MM.1S (cell line): ENCODE measurements at places on chromosomes 2 and 18.

DNA sequence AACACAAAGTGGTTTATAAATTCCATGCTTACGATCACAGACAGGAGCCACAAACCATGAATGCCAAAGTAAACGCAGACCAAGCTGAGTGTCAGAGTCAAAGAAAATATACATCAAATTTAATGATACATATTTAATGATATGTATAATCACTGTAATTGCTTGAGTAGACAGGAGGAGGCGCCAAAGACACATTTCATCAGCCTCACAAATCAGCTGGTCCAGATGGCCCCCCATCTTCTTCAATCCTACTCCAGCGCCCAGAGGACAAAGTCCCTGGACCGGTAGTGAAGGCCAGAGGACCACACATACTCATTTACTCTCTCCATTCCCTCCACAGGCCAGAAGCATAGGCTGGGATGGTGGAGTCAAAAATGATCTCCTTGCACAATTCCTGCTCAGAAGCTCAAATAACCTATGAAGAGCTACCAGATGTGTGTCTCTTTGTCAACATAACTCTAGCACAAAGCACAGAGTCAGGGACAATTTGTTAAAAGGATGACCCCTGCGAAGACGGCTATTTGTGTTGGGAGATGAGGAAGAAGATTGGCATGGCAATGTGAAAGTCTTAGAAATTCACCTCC is 149.3 kb upstream of the PGAP1 start:
- DNase-seq, result no peak

DNA sequence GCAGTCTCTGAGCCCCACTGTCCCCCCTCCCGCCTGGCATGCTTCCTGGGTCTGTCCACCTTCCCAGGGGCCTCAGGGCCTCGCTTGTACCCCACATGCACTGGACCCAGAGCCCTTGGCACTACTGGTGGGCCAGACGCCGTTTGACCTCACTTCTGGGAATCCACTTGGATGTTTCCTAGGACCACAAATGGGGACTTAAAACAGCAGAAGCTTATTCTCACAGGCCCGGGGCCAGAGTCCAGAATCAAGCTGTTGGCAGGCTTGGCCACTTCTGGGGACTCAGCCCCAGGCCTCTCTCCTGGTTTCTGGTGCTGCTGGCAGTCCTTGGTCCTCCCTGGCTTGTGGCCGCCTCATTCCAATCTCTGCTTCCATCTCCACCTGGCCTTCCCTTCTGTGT is 19.6 kb downstream of the ANO7 start:
- DNase-seq, result no peak

GRCh38 chr2:179104736-179105135 is 54.8 kb upstream of the CCDC141 start:
- no peak for DNase-seq

DNA sequence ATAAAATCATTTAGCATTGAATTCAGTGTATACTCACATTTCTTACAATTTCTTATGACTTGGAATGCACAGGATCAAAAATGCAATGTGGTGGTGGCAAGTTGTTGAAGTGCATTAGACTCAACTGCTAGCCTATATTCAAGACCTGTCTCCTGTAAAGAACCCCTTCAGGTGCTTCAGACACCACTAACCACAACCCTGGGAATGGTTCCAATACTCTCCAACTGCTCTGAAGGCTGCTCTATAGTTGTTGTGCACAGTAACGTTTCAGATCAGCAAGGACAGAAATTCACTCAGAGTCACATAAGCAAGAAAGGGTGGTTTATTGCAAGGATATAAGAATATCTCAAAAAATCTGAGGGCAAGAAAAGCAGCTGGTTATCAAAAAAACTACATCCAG is 6.5 kb downstream of the GKN1 start:
- DNase-seq, result no peak

DNA sequence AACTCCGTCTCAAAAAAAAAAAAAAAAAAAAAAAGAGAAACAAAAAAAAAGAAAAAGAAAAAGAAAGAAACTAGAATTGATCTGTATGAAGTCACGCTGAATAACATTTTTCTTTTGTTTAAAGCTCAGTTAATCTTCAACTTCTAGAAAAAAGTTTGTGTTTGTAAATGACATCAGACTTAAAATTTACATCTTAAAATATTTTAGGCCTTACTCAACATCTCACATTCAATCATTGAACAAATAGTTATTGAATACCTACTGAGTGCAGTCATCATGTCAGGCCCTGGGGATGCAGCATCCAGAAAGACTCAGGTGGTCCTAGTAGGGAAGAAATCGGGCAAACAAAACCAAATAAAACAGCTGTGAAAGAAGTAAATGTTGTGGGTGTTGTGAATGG is 292.3 kb upstream of the FANCL start:
- no peak for DNase-seq

DNA sequence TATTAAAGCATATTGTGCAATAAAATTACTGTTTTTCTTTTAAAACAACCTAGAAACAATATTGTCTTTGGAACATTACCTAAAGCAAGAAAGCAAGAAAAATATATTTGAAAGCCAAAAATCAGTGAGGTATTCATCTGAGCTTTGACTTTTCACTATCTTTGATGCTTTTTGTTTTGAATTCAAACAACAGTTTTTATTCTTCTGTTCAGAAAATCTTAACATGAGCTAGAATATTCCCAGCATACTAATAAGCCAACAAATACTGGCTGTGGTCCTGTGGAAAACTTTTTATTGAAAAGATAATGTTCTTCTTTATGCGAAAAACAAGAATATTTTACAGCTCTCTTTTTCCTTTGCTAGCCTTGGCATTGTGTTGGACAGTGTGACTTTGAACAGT is 19.8 kb downstream of the FAM171B start:
- DNase-seq, result no peak

GRCh38 chr2:191501561-191502168 is 176.3 kb upstream of the NABP1 start:
- DNase-seq, result no peak

DNA sequence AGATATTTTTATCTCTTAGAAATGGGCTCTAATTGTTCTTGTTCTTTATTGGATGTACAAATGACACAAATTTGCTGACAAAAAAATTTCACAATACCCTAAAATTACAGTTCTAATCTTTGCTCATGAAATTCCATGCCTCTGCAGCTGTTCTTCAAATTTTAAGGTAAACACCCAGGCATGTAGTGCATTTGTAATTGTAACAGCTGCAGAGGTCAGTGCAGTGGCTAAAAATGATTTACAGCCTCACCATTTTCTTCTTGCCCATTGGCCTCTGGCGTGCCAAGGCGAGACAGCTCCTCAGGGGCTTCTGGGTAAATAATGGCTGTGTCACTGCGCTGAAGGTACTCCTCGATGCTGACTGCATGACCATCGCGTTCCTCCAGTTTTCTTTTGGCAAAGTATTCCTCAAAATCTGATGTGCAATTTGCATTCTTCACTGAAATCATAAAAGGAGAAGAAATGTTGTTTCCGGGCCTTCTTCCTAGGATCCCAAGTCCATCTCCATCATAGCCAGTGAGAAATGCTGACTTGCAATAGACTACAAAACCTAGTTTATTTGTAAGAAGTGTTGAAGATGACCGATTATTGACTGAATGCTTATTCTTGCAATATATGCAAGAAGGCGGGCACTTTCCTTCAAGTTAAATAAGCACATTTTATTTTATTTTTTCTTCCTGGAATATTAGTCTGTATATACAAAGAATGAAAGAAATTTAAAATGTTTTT is 115.2 kb downstream of the ZEB2 start:
- DNase-seq, result no peak

DNA sequence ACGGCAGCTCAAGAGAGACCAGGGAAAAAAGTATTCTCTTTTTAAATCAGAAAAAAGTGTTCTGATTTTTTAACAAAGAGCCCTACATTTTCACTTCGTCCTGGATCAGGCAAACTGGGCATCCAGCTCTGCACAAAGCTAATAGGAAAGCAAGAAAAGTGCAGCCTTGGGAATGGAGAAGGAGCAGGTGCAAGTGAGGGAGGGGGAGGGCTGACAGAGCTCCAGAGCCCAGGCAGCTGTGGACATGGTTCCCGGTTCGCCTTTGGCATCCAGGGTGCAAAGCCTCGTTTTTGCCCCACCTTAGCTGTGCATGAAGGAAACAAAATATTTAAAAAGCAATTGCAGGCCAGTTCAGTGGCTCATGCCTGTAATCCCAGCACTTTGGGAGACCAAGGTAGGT is 82.2 kb downstream of the FAM124B start:
- no peak for DNase-seq

DNA sequence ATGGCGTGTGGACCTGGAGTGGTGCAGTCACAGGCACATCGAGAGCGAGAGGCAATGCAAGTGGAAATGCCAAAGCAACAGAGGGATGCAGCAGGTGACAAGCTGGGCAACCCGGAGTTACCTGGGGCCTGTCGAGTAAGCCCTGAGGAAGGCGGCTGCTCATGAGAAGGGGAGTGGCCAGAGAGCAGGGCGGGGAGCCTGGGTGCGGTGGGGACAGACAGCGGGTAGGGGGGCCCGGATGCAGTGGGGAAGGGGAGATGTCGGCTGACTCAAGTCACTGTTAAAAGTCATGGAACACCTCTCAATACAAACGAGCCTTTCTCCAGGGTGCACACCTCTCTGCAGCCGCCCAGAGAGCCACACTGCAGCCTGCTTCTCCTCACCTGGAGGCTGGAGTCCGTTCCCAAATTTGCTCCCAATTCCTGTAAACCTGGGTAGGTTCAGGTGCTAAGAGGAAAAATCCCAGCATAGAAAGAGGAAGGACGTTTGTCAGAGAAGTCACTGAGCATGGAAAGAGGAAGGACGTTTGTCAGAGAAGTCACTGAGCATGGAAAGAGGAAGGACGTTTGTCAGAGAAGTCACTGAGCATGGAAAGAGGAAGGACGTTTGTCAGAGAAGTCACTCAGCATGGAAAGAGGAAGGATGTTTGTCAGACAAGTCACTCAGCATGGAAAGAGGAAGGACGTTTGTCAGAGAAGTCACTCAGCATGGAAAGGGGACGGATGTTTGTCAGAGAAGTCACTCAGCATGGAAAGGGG is 71.7 kb upstream of the TWIST2 start:
- no peak for DNase-seq

DNA sequence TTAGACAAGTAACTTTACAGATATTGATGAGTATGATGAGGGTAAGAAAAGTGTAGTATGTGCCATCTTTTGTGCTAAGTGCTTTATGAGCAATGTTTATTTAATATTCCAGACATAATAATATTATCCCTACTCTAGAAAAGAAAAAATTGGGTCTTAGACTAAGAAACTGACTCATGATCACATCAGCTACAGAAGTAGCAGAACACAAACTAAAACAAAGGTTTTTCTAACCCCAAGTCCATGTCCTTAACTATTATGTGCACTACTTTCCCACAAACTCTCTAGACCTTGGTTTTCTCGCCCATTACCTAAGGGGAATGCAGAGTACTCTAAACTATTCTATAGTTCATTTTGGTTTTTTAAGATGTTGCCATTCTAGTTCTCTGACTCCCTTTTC is 64.5 kb downstream of the BAZ2B start:
- DNase-seq, result no peak

- no peak for DNase-seq
Measured at GRCh38 chr2:1360557-1361250, 52.6 kb upstream of the TPO start.

DNA sequence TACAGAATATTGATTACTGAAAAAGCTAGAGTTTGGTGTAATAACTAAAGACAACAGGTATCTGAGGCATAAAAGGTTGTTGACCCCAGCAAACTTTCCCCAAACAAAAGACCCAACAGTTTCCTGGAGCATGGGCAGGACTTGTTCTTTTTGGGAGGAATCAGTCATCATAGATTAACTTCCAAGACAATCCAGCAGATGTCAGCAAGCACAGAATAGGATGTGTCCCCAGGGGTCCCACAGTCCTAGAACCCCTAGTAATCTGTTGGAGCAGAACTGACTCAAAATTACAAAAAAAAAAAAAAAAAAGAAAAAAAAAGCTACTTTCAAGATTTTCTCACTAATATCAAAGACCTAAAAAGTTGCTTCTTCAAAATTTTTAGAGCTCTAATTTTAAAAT is 564.7 kb upstream of the SLC39A10 start:
- no peak for DNase-seq
